Thymus (tissue), 14 donors: ENCODE measurements at places on chromosomes 12 and 14. TPM values are rescaled to one million over a fixed set of nuclear protein-coding genes. Genes with fewer than 3 reads are reported as not detected.

Gene SLC5A8
- 0.33 TPM for total RNA-seq

Gene P2RX7
- 1.7 TPM for total RNA-seq

Gene MYH7
- 0.09 TPM for total RNA-seq

Gene KERA
- total RNA-seq: 0.05 TPM

Gene CLEC4C
- total RNA-seq: 1.4 TPM

Gene USP15
- 108 TPM for total RNA-seq

Gene NKX2-1
- total RNA-seq: not detected

Gene BCL2L2
- 5.5 TPM for total RNA-seq

Gene SLC8A3
- total RNA-seq: 0.99 TPM

Gene CGRRF1
- total RNA-seq: 7.6 TPM

Gene RPGRIP1
- 0.19 TPM for total RNA-seq
